ENCODE measurements at places on chromosomes 2 and 18. TPM values are rescaled to one million over a fixed set of nuclear protein-coding genes. Genes with fewer than 3 reads are reported as not detected.

C2orf15 gene
- 1.3 TPM for total RNA-seq

CRYBA2 gene
- total RNA-seq = not detected

PXDN gene
- 2.1 TPM for total RNA-seq

C2orf66 gene
- not detected for total RNA-seq

CD207 gene
- total RNA-seq = not detected

DHRS9 gene
- not detected for total RNA-seq

PAX8 gene
- 2.0 TPM for total RNA-seq

CCDC74B gene
- total RNA-seq = 0.72 TPM

ACVR1C gene
- 0.99 TPM for total RNA-seq

TUBA3E gene
- total RNA-seq = not detected

OXER1 gene
- total RNA-seq = not detected

MALT1 gene
- total RNA-seq = 46.2 TPM

PCARE gene
- not detected for total RNA-seq

MXD1 gene
- total RNA-seq = 5.0 TPM

ACTR3 gene
- total RNA-seq = 482 TPM

IL1B gene
- not detected for total RNA-seq

ZNF236 gene
- total RNA-seq = 12.0 TPM

KHK gene
- total RNA-seq = 12.6 TPM

LOXHD1 gene
- total RNA-seq = 0.12 TPM

OSBPL6 gene
- 3.1 TPM for total RNA-seq

CELF4 gene
- total RNA-seq = not detected

ALPG gene
- total RNA-seq = not detected

WDR7 gene
- 22.6 TPM for total RNA-seq

TOGARAM2 gene
- total RNA-seq = 1.9 TPM

DYNC1I2 gene
- 41.5 TPM for total RNA-seq

ANKRD30BL gene
- total RNA-seq = not detected

LHCGR gene
- not detected for total RNA-seq

PFN4 gene
- 0.26 TPM for total RNA-seq

MOCOS gene
- total RNA-seq = 0.14 TPM

PRKD3 gene
- 41.7 TPM for total RNA-seq

PAIP2B gene
- total RNA-seq = 2.4 TPM

NTSR2 gene
- not detected for total RNA-seq

CFAP65 gene
- not detected for total RNA-seq

CAPN14 gene
- total RNA-seq = 0.42 TPM

UGT1A4 gene
- not detected for total RNA-seq

ARHGEF4 gene
- total RNA-seq = 2.8 TPM

EPB41L5 gene
- total RNA-seq = 4.5 TPM

IGFBP2 gene
- total RNA-seq = 38.2 TPM

ITGB6 gene
- not detected for total RNA-seq

CYTIP gene
- total RNA-seq = 302 TPM

DSC1 gene
- total RNA-seq = 1.1 TPM

RNF152 gene
- total RNA-seq = 0.42 TPM

KATNAL2 gene
- total RNA-seq = 1.6 TPM

NYAP2 gene
- 0.06 TPM for total RNA-seq

ASB18 gene
- total RNA-seq = not detected

All from activated naive CD8-positive, alpha-beta T cell treated with anti-CD3 and anti-CD28 coated beads for 36 hours (primary cell).